ENCODE measurements at places on chromosomes 4 and X. TPM values are rescaled to one million over a fixed set of nuclear protein-coding genes. Genes with fewer than 3 reads are reported as not detected.

DMP1 gene
- not detected for total RNA-seq

DNA sequence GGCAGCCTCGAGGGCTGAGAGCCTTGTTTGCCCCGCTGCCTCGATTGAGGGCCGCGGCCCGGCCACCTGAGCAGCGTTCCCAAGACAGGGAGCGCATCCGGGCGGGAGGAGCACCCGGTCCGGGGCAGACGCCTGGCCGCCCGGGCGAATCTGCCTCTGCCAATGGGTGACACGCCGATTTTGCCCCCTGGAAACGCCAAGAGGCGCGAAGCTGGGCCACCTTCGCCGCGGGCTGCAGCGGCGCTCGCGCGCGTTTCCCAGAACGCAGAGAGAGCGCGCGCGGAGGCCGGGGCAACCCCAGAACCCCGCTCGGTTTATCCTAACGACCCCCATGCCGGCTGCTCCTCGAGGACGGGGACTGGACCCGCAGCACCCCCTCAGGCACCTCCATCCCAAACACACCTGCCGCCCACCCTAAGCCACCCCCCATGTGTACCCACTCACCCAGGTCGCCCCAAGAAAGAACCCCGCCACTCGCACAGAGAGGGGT, 575 bp downstream of the MAP7D2 start:
- DNase-seq: peak; percentile 71

- DNase-seq: no peak
Measured at GRCh38 chr4:119559044-119559647, 69.5 kb downstream of the PDE5A start.

DNA sequence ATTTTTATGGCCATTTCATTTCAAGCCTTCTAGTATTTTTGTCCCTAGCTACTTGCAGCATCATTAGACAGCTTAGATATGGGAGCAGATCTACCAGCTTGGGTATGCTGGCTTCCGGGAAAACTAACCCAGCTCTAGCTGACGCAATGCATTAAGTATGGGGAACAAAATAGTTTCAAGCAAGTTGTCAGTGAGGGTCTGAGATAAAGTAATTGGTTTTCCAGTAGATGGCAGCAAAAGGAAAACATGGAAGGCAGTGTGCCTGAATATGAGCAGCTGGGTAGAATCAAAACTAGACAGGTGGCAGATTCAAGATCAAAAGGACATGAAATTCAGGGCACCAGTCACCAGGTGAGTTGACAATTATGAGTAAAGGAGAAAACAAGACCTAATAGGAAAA, 340.9 kb upstream of the CTSO start:
- DNase-seq: peak; percentile 53

TCP11X2 gene
- 3.8 TPM for total RNA-seq

GRCh38 chrX:106672527-106672926, 54.0 kb upstream of the RNF128 start:
- no peak for DNase-seq

DNA sequence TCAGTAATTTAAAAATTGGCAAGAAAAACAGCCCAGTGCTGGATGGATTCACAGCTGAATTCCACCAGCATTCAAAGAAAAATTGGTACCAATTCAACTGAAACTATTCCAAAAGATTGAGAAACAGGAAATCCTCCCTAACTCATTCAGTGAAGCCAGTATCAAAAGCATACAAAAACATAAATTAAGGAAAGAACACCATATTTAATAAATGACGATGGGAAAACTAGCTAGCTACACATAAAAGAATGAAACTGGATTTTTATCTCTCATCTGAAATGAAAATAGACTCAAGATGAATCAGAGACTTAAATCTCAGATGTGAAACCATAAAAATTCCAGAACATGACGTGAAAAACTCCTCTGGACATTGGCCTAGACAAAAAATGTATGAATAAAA, 516.8 kb upstream of the SPANXN1 start:
- DNase-seq: no peak

DNA sequence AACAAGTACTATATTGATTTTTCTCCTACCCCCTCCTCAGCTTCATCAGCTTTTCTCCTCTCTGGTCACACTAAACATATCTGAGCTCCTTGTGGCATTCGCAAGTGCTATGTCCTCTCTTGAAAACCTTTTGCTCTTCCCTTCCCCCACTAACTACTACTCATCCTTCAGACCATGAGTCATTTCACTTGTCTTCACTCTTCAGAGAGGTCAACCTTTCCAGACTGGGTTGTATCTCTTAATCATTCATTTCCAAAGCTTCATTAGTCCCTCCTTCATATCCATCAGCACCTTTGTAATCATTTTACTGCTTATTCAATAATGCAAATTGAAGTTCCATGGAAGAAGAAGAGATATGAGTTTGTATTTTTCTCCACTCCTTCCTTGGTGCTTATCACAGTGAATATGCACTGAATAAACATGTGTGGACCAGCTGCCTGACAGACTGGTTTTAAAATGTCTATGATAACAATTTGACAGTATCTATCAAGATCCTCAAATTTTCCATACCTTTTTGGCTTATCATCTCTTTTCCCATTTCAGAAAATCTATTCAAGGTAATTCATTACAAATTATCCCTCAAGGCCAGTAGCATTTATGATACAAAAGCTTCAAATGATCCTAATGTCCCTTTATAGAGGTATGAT, 28.4 kb downstream of the DDX60L start:
- no peak for DNase-seq

DNA sequence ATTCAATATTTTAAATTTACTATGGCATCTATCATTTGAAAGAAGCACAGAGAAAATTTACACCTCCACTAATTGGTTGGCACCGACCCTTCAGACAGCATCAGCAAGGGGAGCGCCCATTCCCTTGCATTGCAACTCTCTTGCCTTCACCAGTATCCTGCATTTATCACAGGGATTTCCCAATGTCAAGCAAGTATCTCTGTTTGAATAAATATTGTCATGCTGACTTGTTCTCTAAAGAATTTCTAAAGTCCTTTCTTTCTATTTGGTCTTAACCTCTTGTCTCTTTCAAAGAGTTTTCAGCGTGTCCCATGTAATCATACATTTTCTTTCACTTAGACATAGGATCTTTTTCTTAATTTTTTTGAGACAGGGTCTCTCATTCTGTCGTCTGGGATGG, 10.4 kb downstream of the DCTD start:
- no peak for DNase-seq

RNF175 gene
- total RNA-seq: 1.7 TPM

GRCh38 chr4:152973629-152974467, 37.7 kb downstream of the FHDC1 start:
- DNase-seq: no peak

SLC34A2 gene
- 2.9 TPM for total RNA-seq

GABRE gene
- 5.6 TPM for total RNA-seq

DNA sequence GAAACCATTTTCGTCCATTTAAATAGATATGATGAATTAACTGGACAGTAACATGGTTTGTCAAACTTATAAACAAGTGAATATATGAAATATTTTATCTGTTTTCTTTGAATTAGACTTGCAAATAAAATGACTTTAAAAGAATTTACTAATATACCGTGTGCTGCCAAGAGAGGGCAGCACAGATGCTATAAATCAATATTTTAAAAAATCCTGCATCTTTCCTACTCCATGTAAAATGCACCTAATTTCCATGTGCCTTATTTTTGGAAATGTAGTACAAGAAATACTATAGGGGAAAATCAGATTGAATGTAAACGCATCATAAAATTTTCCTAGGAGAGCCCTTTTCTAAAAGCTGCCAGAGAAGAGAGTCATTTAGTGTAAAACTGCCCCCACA, 62.2 kb downstream of the PRKX start:
- no peak for DNase-seq

- DNase-seq: peak; percentile 90
Measured at GRCh38 chrX:1108501-1109445, 103.7 kb downstream of the CRLF2 start.

GRCh38 chrX:150935467-150935866, 37.0 kb upstream of the CD99L2 start:
- no peak for DNase-seq

- DNase-seq: no peak
Measured at GRCh38 chr4:137467537-137467936, 64.8 kb downstream of the PCDH18 start.

Data from endodermal cell (in vitro differentiated cells).